ENCODE measurements at places on chromosomes 16 and 17.

GRCh38 chr16:83686726-83687125 is 121.1 kb upstream of the HSBP1 start:
- no peak for DNase-seq

DNA sequence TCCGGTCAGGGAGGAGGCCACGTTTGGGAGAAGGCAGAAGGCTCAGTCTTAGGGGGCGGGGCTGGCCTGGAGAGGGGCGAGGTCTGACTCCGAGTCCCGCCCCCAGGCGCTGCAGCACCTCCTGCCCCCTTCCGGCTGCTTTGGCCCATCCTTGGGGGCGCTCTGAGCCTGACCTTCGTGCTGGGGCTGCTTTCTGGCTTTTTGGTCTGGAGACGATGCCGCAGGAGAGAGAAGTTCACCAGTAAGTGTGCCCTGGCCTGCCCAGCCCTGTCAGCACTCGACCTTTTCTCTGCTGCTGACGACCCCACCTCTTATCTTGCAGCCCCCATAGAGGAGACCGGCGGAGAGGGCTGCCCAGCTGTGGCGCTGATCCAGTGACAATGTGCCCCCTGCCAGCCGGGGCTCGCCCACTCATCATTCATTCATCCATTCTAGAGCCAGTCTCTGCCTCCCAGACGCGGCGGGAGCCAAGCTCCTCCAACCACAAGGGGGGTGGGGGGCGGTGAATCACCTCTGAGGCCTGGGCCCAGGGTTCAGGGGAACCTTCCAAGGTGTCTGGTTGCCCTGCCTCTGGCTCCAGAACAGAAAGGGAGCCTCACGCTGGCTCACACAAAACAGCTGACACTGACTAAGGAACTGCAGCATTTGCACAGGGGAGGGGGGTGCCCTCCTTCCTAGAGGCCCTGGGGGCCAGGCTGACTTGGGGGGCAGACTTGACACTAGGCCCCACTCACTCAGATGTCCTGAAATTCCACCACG is 1.5 kb downstream of the TNFRSF12A start:
- peak; percentile 75 for DNase-seq

DNA sequence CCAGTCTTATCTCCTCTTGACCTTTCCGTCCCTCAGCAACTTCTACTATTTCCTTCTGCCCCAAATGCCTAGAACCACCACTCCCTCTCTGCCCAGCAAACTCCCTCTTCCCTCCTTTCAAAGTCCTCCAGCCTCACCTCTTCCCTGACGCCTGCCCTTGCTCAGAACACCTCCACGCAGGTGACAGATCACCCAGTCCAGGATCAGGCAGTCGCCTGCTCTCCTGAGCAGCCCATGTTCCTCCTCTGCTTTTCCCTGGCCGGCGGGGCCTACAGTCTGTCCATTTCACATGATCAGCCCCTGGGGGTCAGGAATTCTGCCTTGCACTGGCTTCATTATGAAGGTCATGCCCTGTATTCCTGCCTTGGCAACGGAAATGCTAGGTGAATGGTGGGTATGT is 422 bp downstream of the CD300LF start:
- DNase-seq, result no peak

DNA sequence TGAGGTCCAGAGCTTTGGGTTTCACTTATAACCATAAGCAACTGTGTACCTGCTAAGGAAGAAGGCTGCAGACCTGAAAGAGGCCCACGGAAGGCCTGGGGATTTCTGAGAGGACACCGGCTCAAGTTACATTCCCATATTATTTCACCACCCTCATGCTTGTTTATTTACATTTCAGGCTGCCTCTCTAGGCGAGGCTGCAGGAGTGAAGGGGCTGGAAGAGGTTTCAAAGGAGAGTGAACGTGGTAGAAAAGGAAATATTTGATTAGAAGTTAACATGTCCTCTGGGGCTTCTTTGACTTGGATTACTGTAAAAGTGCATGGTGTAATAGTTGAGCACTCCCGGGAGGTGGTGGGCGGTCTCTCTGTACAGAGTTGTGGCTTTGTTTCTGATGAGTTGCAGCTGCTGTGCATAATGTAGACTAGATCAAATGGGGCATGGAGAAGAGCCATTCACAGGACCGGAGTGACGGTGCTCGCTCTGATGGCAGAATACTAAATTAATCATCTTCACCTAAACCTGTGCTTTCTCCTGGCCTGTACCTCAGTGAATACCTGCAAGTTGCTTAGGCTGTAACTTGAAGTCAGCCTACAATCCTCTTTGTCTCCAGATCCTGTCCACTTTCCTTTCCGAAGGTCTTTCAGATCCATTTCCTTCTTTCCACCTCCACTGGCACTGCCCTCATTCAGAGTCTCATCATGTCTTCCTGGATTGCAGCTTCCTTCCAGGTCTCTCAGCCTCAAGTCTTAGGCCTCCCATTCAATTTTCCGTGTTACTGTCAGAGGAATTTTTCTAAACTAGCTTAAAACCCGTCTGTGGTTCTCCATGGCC is 1.9 kb upstream of the CPD start:
- DNase-seq, result no peak

- DNase-seq, result no peak
Measured at GRCh38 chr16:8900343-8900742, 18.2 kb downstream of the LITAFD start.

- no peak for DNase-seq
Measured at GRCh38 chr17:44747566-44747965, 11.2 kb upstream of the ADAM11 start.

GRCh38 chr17:34672176-34672785 is 92.9 kb downstream of the TMEM132E start:
- DNase-seq, result no peak

DNA sequence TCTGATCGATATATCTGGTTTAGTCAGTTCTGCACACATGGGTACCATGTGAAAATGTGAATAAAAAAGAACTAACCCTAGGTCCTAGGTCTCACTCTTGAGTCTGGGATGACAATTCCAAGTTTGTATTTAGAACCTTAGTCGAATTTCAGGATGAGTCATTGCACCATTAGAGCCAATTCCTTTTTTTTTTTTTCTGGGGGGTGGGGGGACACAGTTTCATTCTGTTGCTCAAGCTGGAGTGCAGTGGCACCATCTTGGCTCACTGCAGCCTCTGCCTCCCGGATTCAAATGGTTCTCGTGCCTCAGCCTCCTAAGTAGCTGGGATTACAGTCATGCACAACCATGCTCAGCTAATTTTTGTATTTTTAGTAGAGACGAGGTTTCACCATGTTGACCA is 41.6 kb downstream of the SPAG9 start:
- no peak for DNase-seq

- DNase-seq, result no peak
Measured at GRCh38 chr16:30375864-30376263, 1.3 kb downstream of the MYL11 start.

DNA sequence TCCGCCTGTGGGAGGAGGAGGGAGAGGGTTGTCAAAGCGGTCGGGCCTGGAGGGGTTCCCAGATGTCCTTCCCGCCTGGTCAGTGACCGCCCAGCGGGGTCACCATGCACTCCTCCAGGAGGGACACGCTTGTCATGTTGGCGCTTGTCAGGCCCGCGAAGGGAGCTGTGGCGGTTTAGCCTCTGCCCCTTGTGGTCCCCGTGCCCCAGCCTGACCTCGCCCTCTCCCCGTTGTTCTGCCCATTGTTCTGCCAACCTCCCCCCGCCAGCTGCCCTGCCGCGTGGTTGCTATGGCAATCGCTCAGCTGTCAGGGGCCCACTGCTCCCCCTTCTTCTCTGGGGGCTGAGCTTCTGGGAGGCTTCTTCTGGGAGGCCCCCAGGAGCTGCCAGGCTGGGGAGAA is 146.4 kb upstream of the CIBAR2 start:
- no peak for DNase-seq

GRCh38 chr16:62816971-62817519 is 780.8 kb upstream of the CDH8 start:
- no peak for DNase-seq

DNA sequence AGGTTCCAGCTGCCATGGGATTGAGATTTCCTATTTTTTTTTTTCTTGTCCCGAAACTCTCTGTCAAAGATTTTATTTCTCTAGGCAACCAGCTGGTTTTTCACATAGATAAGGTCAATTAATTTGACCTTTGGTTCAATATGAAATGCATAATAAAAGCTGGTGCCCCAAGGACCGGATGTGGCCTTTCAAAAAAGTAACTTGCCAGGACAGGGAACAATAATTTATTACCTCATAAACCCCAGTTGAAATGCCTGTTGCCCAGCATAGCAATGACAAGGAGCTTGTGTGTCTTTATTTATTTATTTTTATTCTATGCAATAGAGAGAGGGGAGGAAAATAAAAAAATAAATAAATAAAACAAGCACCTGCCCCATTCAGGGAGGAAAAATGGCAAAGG is 472.7 kb downstream of the KCNJ2 start:
- DNase-seq, result no peak

- no peak for DNase-seq
Measured at GRCh38 chr16:26905336-26905735, 161.4 kb upstream of the C16orf82 start.

DNA sequence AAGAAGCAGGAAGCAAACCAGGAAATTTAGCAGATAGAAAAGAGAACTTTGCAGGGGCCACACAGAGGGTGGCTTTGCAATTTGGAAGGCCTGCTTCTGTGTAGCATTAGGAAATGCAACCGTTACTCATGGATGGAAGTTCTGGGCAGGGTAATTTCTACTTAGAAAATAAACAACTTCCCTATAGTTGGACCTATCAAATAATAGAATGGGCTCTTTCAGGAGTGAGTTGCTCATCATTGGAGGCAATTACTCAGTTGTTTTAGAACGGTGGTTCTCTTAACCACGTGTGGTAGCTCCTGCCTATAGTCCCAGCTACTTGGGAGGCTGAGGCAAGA is 25.8 kb upstream of the HS3ST2 start:
- DNase-seq, result no peak

- DNase-seq, result no peak
Measured at GRCh38 chr17:65037157-65037556, 19.4 kb downstream of the GNA13 start.

DNA sequence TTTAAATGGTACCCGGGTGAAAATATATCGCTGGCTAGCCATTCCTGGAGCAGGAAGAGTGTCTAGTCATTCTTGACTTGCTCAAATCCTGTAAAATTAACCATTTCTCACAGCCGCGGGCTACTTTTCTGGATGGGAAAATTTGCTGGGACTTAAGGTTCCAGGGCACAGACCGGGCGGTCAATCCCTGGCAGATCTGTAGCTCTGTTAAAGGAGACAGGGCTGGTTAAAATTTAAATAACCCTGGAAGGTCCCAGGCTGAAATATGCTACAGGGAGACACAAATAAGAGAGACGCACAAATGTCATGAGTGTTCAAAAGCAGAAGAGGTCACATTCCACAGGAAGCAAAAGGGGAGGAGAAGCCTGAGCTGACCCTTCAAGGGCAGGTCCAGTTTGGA is 229.6 kb upstream of the HSBP1 start:
- no peak for DNase-seq

- no peak for DNase-seq
Measured at GRCh38 chr17:76502341-76503211, 1.4 kb upstream of the RHBDF2 start.

GRCh38 chr16:24645739-24646645 is 83.5 kb upstream of the TNRC6A start:
- DNase-seq, result no peak

GRCh38 chr17:81711814-81712467 is at the start of gene SLC25A10:
TSS of gene SLC25A10 (plus strand) at chr17:81712284. CDS start at chr17:81712427, 143 bp downstream.
- peak; percentile 79 for DNase-seq

GRCh38 chr16:17578981-17579874 is 108.5 kb upstream of the XYLT1 start:
- DNase-seq, result peak; percentile 59

DNA sequence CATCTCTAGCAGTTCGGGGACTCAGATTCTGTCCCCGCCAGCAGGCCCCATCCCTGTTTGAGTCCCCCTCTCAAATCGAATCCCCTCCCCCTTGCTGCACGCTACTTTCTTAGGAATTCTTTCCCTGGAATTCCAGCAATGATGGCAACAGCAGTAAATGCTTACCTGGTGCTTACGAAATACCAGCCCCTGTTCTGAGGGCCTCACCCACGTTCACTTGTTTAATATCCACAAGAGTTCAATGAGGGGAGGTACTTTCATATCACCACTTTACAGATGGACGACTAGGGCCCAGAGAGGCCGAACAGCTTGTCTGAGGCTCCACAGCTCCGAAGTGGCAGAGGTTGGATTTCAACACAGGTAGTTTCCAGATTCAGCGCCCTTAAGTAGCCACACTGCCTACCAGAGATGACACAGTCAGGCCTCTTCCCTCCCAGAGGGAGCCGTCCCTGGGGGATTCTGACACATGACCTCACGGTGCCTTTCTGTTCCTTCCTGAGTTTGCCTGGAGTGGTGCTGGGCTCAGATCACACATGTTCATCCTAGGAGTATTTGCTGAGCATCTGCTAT is 120.7 kb upstream of the GSE1 start:
- no peak for DNase-seq

GRCh38 chr16:2090481-2090776 is 42.6 kb downstream of the TSC2 start:
- DNase-seq, result no peak

- DNase-seq, result no peak
Measured at GRCh38 chr17:43839670-43840108, 6.7 kb upstream of the MPP3 start.

- DNase-seq, result no peak
Measured at GRCh38 chr16:10923650-10924214, 18.5 kb downstream of the DEXI start.

- no peak for DNase-seq
Measured at GRCh38 chr17:50063561-50064252, 7.8 kb downstream of the ITGA3 start.

DNA sequence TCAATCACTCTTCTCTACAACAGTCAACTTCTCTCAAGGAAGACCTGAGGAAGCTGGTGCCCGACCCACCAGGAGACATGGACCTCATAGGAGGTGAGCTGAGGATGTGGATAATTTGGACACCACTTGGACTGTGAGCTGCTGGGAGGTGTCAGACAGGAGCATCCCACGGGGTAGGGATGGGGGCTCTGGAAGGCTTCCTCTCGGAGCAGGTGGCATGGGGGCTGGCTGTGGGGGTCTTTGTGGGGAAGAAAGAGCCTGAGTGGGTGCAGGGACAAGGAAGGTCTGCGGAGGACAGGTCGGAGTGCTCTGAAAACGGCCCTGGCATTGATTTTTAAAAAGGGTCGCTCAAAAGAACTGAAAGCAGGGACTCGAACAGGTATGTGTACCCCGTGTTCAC is 64.0 kb downstream of the TBC1D16 start:
- DNase-seq, result no peak

- DNase-seq, result no peak
Measured at GRCh38 chr16:3112058-3112880, at the start of gene ZNF205. TSS of gene ZNF205 (plus strand) at chr16:3112586. CDS start at chr16:3113431, 845 bp downstream.

- DNase-seq, result no peak
Measured at GRCh38 chr16:54511222-54511731, 224.7 kb upstream of the IRX3 start.

Measured in immature natural killer cell (primary cell).